ENCODE measurements at places on chromosomes 11 and 22.

- no peak for DNase-seq
Observed at GRCh38 chr22:46079093-46079860, 71.0 kb upstream of the PPARA start.

GRCh38 chr22:36252754-36253522, at the start of gene APOL1:
Gene APOL1, plus strand, starts transcription at chr22:36253133. Its CDS starts 1,823 bp downstream, at chr22:36254956.
- peak; percentile 57 for DNase-seq

DNA sequence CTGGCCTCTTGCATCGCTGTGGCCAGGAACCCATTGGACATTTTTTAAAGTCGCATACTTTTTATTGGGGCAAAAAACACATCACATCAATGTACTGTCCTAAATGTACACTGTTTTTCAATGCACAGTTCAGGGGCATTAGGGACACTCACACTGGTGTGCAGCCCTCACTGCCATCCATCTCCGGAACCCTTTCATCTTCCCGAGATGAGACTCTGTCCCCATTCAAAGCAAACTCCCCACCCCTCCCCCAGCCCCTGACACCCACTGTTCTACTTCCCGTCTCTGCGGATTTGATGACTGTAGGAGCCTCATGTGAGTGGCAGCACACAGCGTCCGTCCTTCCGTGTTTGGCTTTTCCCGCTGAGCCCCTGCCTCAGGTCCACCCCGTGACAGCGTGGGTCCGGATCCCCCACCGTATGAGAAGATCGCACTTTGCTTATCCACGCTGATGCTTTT, 41.8 kb upstream of the TH start:
- no peak for DNase-seq

- no peak for DNase-seq
Observed at GRCh38 chr11:87076260-87076783, 38.6 kb downstream of the TMEM135 start.

GRCh38 chr22:32846780-32847491, 45.4 kb downstream of the TIMP3 start:
- no peak for DNase-seq

DNA sequence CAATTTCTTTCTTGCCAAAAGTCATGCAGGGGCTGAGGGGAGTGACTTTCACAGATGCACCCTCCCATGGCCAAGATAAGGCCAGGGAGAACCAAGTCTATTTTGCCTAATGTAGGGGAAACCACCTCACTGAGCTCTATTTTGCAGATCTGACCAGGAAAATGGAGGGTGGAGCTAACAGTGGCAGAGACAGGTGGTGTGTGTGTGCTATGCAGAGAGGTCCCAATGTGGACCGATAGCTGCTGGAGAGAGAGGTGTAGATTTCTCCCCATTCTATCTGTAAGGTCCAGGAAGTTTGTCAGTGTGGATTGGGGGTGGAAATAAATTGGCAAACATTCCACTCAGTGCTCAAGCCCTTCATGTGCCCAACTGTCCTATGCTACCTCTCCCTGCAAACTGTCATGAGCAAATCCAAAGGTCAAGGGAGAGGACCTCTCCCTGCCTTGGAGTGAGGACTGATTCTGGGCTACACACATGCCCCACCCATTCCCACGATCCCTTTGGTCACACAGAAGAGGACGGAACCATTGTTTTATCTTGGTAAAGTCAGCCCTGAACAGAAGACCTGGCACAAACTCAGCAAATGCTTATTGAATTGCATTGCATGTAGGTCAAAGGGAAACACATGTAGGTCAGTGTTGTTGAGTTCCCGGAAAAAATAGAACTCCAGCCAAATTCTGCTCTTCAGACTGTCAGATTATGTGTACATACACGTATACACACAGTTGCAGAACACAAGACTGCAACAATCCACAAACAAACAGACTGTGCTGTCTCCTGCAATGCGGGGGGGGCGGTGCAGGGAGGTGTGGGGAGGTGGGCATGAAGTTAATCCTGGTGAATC, 65.9 kb downstream of the C11orf58 start:
- DNase-seq: peak; percentile 87

- no peak for DNase-seq
Observed at GRCh38 chr11:64095949-64096348, 60.2 kb downstream of the FLRT1 start.

DNA sequence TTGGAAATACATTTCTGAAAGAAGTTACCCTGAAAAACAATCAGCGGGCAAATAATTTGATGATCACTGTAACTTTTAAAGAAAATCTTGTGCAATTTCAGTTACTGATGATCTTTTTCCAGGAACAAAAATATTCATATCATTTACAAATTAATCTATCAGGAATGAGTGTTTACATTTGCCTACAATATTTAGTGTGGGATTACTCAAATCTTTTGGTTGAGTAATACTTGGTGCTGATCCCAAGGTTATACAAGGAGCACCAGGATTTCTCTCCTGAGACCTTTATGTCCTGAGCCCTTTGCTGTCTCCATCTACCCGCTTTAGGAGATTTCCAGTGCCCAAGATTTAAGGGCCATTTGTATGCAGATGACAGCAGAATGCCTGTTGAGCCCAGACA, 116.1 kb downstream of the ATXN10 start:
- peak; percentile 61 for DNase-seq

- DNase-seq: peak; percentile 19
Observed at GRCh38 chr11:13277768-13278608, at the start of gene BMAL1. Gene BMAL1, plus strand, starts transcription at chr11:13277790. Its CDS starts 76,519 bp downstream, at chr11:13354309.

- DNase-seq: no peak
Observed at GRCh38 chr11:7062534-7062933, 26.3 kb upstream of the RBMXL2 start.

DNA sequence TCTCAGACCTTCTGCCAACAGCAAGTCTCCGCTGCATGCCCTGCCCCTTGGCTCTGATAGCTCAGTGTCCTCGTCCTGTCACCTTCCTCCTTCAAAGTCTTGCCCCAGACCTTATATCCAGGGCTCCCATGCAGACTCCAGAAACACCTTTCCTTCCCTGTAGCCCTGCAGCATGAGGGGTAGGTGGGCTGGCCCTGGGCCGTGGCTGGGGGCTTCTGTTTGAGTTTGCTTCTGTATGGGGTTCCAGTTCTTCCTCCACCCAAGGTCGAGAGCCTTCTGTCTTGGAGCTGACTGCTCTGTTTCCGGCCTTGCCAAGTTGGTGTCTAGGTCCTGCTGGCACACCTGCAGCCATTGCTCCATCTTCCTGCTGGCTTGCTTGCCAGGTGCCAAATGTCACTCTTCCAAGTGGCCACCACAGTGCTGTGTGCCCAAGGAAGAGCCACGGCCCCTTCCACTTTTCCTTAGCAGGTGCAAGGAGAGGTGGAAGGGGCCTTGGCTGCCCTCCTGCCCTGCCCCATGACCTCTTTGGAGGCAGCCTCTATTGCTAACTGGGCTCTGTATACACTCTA, 74.8 kb upstream of the NECTIN1 start:
- no peak for DNase-seq

DNA sequence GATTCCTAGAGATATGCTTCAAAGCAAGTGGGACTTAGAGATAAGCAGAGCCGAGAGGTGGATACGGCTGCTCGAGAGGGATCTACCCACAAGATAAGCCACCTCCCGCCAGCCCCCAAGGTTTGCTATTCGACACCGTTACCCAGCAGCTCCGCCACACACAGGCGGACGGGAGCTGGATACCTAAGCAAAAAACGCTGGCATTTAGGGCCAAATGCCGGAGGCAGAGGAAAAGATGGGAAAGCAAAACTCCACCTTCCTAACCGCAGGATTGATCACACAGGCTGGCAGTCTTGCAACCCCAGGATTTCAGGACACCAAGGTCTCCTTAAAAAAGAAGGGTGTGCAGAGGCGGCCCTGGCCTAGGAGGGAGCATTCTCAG, 709 bp downstream of the FTH1 start:
- DNase-seq: peak; percentile 37

DNA sequence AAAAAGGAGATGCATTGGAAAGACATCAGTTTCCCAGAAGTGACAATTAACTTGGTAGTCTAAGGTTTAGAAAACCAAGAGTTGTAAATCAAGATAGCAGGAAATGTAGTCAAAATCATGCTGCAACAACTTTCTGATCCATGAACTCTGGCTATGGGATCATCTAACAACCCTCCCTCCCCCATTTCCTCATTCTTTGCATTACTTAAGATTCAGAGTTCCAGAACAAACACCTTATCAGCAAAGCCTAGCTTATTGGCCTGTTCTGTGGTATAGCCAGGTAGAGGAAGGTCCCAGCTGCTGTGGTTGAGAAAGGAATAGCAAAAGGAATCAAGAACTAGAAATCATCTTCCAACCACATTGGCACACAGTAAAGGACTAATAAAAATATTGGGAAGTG, 651.1 kb downstream of the METTL15 start:
- DNase-seq: peak; percentile 89

DNA sequence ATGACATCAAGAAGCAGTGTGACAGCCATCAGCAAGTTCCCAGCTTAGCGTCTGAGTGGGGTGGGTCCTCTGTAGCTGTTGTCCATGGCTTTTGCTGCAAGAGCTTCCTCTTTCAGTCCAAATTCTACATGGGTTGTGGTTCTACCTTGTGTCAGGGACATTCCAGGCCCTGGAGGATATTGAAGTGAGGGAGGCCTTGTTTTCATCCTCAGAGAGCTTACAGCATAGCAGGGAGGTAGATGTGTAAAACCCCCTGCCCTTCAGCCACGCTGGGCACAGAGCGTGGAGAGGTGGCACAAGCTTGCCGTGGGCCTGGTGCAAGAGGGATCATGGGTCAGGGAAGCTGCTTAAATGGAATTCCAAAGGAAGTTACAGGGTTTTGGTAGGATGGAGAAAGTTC, 93.9 kb downstream of the GRIK4 start:
- no peak for DNase-seq

DNA sequence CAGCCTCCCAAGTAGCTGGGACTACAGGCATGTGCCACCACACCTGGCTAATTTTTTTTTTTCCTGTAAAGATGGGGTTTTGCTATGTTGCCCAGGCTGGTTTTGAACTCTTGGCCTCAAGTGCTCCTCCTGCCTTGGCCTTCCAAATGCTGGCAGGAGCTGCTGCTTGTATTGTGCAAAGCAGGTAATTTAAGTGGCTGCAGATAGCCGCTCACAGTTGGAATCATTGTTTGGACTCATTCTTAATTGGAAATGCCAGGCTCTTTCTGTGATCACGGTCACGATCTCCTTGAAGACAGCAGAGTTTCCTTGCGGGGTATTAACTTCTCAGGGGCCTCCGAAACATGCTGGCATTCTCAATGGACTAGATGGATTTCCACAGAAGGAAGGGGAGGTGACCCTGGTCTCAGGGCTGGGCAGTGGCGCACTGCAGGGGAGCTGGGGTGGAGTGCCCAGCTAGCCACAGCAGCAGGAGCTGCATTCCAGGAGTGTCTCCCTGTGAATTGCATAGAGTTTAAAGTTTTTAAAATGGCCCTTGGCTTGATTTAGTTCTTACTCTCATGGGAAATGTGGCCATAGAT, 136.1 kb downstream of the MORC2 start:
- DNase-seq: no peak

GRCh38 chr22:39725351-39726035, 154.9 kb downstream of the CACNA1I start:
- DNase-seq: no peak

GRCh38 chr11:109512249-109512648, 90.3 kb downstream of the C11orf87 start:
- DNase-seq: no peak

- peak; percentile 23 for DNase-seq
Observed at GRCh38 chr11:47672283-47672730, 29.9 kb upstream of the MTCH2 start.

DNA sequence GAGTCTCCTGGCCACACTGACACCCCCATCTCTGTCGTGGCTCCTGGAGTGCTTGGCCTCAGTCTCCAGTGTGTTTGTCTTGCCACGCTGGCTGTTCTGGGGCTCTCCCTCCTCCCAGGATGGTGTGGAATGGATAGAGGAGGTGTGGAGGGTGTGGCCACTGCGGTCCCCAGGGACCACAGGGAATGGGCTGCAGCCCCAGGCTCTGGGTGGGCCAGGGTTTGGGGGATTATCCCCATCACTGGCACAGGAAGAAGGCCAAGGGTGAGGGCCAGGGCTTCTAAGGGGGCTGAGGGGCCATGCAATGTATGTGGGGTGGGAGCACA, 8.1 kb downstream of the GNAZ start:
- no peak for DNase-seq

GRCh38 chr22:19114984-19115552, 7.1 kb downstream of the DGCR2 start:
- DNase-seq: no peak

DNA sequence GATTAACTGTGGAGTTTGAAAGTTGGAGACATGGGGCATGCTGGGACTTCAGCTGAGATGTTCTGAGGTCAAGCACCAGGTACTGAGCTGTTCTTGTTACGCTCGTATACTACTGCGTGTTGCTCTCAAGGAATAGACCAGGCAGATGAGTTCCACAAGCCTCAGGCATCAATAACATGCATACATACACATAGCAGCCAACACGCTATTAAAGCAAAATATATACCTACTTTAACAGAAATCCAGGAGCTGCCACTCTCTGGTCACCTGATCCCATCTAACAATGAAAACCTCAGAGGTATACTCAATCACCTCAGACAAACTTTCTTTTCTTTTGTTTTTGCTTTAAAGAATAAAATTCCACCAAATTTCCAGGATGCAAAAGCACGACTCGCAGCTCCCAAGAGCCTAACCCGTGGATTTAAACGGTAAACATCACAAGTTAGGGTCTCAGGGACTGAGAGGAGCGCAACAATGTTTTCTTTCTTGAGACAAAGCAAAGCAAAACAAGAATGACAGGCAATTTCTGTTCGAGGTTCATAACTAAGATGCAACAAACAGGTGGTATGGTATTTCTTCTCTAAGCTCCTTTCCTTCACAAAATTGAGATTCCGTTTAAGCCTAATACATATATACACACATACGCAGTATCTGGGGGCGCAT, 16.5 kb downstream of the BLID start:
- peak; percentile 73 for DNase-seq

GRCh38 chr22:21449531-21450319, 17.5 kb upstream of the TMEM191C start:
- no peak for DNase-seq

GRCh38 chr11:87575088-87575487, 537.4 kb downstream of the TMEM135 start:
- no peak for DNase-seq

DNA sequence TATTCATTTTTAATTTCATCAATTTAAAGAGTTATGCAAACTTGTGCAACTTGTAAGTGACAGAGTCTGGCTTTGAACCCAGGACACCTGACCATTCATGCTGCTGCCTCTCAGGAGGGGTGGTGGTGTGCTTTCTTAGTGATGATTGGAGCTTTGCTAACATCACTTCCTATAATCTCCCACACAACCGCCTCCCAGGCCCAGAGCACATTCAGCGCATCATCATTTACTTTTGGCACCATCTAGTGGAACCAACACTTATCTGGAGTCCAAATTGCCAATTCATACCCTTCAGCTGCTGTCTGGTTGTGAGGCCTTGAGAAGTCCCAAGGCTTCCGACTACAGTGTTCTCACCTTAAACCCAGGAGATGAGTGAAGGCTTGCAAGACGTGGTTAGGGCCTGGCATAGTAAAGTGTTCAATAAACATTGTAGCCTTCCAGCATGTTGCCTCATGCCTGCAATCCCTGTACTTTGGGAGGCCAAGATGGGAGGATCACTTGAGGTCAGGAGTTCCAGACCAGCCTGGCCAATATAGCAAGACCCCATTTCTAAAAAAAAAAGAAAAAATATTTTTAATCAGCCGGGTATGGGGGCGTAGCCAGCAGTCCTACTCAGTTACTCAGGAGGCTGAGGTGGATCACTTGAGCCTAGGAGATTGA, 1.1 kb upstream of the TTLL1 start:
- peak; percentile 93 for DNase-seq

GRCh38 chr11:109698237-109698636, 276.2 kb downstream of the C11orf87 start:
- DNase-seq: no peak

GRCh38 chr11:102266099-102266498, 51.2 kb upstream of the BIRC3 start:
- DNase-seq: no peak
